Activated T-cell treated with anti-CD3 and anti-CD28 coated beads, Interleukin-2, amount 50 U/mL, for 24 hours (primary cell): ENCODE measurements at places on chromosomes 2 and 18.

DNA sequence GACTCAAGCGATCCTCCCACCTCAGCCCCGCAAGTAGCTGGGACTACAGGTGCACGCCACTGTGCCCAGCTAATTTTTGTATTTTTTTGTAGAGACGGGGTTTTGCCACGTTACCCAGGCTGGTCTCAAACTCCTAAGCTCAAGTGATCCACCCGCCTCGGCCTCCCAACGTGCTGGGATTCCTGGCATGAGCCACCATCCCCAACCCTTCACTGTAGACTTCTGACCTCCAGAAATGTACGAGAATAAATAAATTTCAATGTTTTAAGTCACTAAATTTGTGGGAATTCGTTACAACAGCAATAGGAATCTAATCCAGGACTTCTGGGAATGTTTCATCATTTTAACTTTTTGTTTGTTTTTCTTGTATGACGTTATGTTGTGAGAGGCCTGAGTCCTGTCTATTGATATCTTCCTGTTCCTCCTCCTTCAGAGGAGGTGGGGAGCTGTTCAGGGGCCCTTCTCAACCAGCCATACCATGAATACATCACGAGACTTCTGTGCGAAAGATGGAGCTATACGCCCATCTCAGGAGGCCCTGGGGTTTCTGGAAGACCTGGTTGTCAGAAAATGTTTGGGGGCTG is 40.0 kb downstream of the TEX44 start:
- no peak overlapping the region for H3K4me3 ChIP-seq
- H3K36me3 ChIP-seq, result no peaks in the 10 kb centered on the region
- H3K4me1 ChIP-seq, result peaks cover 4% of the 10 kb centered on the region
- no peak overlapping the region for H3K27ac ChIP-seq
- no peaks in the 10 kb centered on the region for H3K27me3 ChIP-seq

DNA sequence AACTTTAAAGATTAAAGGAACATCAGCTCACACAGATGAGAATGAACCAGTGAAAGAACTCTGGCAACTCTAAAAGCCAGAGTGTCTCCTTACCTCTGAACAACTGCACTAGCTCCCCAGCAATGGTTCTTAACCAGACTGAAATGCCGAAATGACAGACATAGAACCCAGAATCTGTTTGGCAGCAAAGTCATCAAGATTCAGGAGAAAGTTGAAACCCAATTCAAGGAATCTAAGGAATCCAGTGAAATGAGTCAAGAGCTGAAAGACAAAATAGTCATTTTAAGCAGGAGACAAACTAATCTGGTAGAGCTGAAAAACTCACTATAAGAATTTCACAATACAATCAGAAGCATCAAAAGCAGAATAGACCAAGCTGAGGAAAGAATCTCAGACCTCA is 72.0 kb downstream of the STRADB start:
- no peak overlapping the region for H3K4me3 ChIP-seq
- H3K27ac ChIP-seq, result no peak overlapping the region
- peaks cover 26% of the 10 kb centered on the region for H3K4me1 ChIP-seq
- H3K36me3 ChIP-seq, result peaks cover 26% of the 10 kb centered on the region
- H3K27me3 ChIP-seq, result no peaks in the 10 kb centered on the region

DNA sequence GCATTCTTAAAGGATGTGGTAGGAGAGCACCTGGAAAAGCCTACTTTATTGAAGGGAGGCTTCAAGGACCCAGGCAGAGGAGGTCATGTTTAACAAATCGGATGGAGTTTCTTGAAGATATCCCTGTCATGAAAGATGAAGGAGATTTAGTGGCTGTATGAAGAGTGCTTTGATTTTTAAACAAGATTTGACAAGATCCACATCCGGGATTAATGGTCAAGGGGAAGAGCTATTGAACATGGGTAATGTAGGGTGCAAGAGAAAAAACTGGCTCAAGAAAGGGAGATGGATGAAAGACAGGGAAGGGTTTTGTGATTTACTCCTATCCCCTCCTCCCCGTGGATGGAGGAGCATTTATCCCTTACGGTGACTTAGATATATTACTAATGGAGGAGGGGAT is 113.1 kb upstream of the OSR1 start:
- no peak overlapping the region for H3K27ac ChIP-seq
- no peak for DNase-seq
- no peak overlapping the region for H3K4me3 ChIP-seq
- H3K27me3 ChIP-seq, result peaks cover 34% of the 10 kb centered on the region

GRCh38 chr2:236871500-236872001 is 214.1 kb upstream of the COPS8 start:
- no peak for DNase-seq
- H3K36me3 ChIP-seq, result no peaks in the 10 kb centered on the region
- no peak overlapping the region for H3K4me3 ChIP-seq
- H3K4me1 ChIP-seq, result peaks cover 2% of the 10 kb centered on the region
- peaks cover 14% of the 10 kb centered on the region for H3K27me3 ChIP-seq

DNA sequence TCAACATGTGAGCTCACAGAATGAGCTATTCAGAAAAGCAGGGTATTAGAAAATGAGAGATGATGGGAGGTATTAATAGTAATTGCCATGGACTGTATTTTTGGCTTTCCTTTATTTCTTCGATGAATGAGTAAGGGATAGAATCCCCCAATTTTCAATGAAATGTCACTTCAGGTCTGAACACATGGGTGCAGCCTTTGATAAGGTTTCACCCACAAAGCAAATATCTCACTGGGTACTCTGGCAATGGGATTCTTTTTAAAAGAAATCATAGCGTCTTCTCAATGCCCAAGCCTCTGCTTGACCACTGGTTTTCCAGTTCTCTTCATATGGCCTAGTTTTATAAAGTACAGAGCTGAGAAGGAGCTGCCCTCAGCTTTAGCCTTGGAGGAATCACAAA is 610.5 kb upstream of the FANCL start:
- no peak for DNase-seq
- H3K4me1 ChIP-seq, result no peaks in the 10 kb centered on the region
- no peak overlapping the region for H3K4me3 ChIP-seq
- H3K27me3 ChIP-seq, result no peaks in the 10 kb centered on the region

- peaks cover 3% of the 10 kb centered on the region for H3K27me3 ChIP-seq
- H3K4me1 ChIP-seq, result peaks cover 26% of the 10 kb centered on the region
- H3K27ac ChIP-seq, result peak overlapping the region; percentile 74
- no peaks in the 10 kb centered on the region for H3K36me3 ChIP-seq
- no peak overlapping the region for H3K4me3 ChIP-seq
These were observed 38.4 kb downstream of the SLC9A2 start for GRCh38 chr2:102657770-102658169.

- no peak overlapping the region for H3K27ac ChIP-seq
- H3K4me1 ChIP-seq, result peaks cover 35% of the 10 kb centered on the region
These were observed 117.0 kb downstream of the MGAT5 start for GRCh38 chr2:134370655-134371445.

- no peak for DNase-seq
- no peak overlapping the region for H3K27ac ChIP-seq
- no peaks in the 10 kb centered on the region for H3K27me3 ChIP-seq
- no peaks in the 10 kb centered on the region for H3K36me3 ChIP-seq
These were observed 109.8 kb downstream of the ADCYAP1 start for GRCh38 chr18:1014509-1014908.

GRCh38 chr18:4286256-4286655 is 168.9 kb downstream of the DLGAP1 start:
- DNase-seq, result no peak
- no peak overlapping the region for H3K27ac ChIP-seq
- H3K36me3 ChIP-seq, result no peaks in the 10 kb centered on the region
- no peaks in the 10 kb centered on the region for H3K27me3 ChIP-seq
- H3K4me3 ChIP-seq, result no peak overlapping the region
- no peaks in the 10 kb centered on the region for H3K4me1 ChIP-seq

- H3K36me3 ChIP-seq, result peaks cover 83% of the 10 kb centered on the region
- H3K27me3 ChIP-seq, result no peaks in the 10 kb centered on the region
- H3K4me3 ChIP-seq, result no peak overlapping the region
- H3K27ac ChIP-seq, result no peak overlapping the region
- H3K4me1 ChIP-seq, result peaks cover 67% of the 10 kb centered on the region
These were observed 5.6 kb downstream of the ITGB1BP1 start for GRCh38 chr2:9417725-9418124.

DNA sequence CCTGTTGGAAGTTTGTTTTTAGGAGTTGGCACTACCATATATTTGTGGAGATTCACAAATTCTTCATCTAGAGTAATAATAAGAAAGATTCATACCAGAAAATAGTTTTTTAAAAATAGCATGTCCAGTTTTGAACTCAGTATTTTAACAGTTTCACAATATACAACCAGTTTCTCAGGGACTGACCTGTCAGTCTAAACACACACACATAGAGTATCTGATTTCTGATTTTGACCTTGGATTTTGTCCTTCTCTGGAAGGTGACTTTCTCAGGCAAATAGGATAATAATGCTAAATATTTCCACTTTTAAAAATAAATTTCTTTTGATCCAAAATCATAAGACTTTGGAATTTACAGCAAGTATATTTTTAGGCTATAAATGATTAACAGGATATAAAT is 32.0 kb downstream of the MFSD6 start:
- no peak overlapping the region for H3K27ac ChIP-seq
- DNase-seq, result no peak
- H3K4me1 ChIP-seq, result peaks cover 77% of the 10 kb centered on the region
- H3K4me3 ChIP-seq, result no peak overlapping the region
- peaks cover 65% of the 10 kb centered on the region for H3K36me3 ChIP-seq

DNA sequence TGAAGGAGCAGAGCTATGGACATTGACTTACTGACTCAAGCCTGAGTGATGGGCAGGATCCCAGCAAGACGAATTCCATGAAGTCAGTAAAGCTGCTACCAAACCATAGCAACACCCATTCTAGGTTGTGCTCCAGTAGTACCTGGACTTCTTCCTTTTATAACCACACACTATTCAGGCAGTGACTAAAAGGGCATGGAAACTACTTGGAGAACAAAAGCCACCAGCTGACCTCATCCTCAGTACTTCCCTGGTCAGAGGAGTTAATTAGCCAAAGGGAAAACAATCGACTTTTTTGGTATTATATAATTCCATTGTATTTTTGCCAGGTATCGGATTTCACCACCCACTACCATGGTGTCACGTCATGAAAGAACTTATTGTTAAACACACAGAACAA is 237.1 kb downstream of the TTC32 start:
- H3K27me3 ChIP-seq, result peaks cover 18% of the 10 kb centered on the region
- H3K4me1 ChIP-seq, result no peaks in the 10 kb centered on the region

DNA sequence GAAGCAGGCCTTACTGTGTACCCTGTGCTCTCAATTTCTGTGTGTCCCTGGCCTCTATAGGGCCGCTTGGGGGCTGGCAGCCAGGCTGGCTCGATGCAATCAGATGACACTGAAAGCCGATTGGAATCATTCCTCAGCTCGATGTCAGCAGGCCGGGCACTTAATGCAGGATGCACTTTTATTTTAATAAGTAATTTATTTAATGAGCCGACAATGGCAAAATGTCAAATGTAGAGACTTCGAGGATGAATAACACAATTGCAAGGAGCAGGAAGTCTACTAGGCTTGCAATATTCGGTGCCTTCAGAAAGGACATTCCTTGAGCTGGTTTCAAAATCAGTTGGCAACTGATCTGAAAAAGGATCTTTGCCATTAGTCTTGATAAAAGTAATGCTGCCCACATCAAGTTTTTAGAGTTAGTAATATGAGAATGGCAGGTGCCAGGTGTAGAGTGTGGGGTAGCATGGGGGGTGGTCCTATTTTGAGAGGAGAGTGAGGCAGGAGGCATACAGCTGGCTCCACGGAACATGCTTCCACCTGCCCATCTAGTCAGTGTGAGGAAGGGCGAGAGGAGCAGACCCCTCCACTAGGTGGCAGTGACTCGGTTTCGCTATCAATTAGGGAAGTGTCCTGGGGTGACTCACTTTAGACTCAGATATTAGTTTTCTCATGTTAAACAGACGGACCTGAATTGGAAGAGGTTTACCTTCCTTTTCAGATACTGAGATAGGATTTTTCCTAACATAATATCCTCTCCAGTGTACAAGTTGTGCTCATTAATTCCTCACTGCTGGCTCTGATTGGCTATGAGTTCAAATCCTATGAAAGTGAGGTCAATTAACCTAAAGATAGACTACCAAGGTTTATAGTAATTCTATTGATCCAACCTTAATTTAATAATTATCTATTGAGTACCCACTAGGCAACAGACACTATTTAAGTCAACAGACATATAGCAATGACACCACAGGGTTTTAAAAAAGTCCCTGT is 80.9 kb downstream of the NABP1 start:
- H3K4me1 ChIP-seq, result peaks cover 5% of the 10 kb centered on the region
- H3K27me3 ChIP-seq, result peaks cover 15% of the 10 kb centered on the region
- peak; percentile 50 for DNase-seq
- no peak overlapping the region for H3K27ac ChIP-seq
- H3K4me3 ChIP-seq, result no peak overlapping the region
